ENCODE measurements at places on chromosomes 5 and 9. TPM values are rescaled to one million over a fixed set of nuclear protein-coding genes. Genes with fewer than 3 reads are reported as not detected.

SHLD3 gene
- total RNA-seq, result 6.5 TPM

CER1 gene
- total RNA-seq, result not detected

B4GALT1 gene
- total RNA-seq, result 64.4 TPM

SHROOM1 gene
- 8.3 TPM for total RNA-seq

GRM6 gene
- total RNA-seq, result not detected

LPAR1 gene
- not detected for total RNA-seq

GDF9 gene
- total RNA-seq, result 0.57 TPM

NEURL1B gene
- total RNA-seq, result 0.12 TPM

TLX3 gene
- not detected for total RNA-seq

SPATA31D3 gene
- not detected for total RNA-seq

All from activated T-helper 1 cell treated with anti-CD3 and anti-CD28 coated beads, Interleukin-12 subunit alpha, Interleukin-12 subunit beta, Interleukin-2, Interleukin-4 antibody, amounts not matched to agents 30 ng/mL and 10 ng/mL and 1 ng/mL, durations not matched to agents 14 hours and 24 hours and 36 hours (primary cell).